ENCODE measurements at places on chromosomes 3 and 15.

GRCh38 chr3:50345586-50346234 is at the start of gene ZMYND10:
ZMYND10 (minus strand) TSS chr3:50345732; CDS start chr3:50345579, 153 bp downstream.
- peak; percentile 42 for DNase-seq

- DNase-seq, result no peak
Measured at GRCh38 chr3:37032961-37033360, 39.6 kb downstream of the MLH1 start.

GRCh38 chr3:168581771-168582225 is 486.1 kb upstream of the GOLIM4 start:
- DNase-seq, result no peak

DNA sequence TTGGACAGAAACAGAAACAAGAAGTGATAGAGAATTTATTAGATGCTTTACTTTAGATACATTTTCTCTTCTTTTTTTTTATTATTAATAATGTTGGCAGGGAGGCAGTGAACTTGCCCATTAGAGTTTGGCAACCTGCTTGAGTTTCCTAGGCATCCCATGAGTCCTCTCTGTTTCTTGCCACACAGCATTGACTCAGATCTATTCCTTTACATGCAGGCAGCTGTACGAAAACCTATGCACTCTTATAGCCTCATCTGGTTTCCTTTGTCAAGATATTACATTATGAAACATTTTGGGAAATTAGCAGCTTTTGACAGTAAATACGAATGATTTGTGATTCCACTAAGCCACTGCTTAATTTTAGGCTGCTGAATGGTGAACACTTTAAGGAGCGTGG is 23.3 kb downstream of the IL1RAP start:
- no peak for DNase-seq

GRCh38 chr3:77835921-77836320 is 796.0 kb downstream of the ROBO2 start:
- DNase-seq, result peak; percentile 53

GRCh38 chr15:73367624-73368300 is 996 bp downstream of the HCN4 start:
- no peak for DNase-seq

GRCh38 chr3:4990069-4990468 is 10.8 kb downstream of the BHLHE40 start:
- peak; percentile 42 for DNase-seq

GRCh38 chr15:81473946-81474345 is 99.9 kb upstream of the TMC3 start:
- no peak for DNase-seq

DNA sequence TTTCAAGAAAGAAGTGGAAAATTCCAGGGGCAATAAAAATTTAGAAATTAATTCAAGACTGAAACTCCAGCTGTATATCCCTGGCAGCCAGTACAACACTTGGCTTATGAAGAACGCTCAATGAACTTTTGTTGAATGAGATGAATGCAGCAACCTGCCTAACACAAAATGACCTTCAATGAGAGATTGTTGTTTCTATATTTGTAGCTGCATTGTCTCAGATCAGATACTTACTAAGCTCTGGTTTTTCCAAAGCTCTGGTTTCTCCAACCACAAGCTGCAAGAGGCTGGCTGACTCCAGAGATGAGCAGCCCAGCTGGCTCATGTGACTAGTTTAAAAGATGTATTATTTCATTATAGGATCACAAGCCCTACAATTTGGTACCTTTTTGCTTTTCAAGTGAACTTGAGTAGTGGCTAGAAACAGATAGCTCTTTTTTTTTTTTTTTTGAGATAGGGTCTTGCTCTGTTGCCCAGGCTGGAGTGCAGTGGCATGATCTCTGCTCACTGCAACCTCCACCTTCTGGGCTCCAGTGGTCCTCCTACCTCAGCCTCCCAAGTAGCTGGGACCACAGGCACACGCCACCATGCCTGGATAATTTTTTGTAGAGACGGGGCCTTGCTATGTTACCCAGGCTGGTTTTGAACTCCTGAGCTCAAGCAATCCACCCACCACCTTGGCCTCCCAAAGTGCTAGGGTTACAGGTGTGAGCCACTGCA is 57.4 kb downstream of the UMPS start:
- DNase-seq, result peak; percentile 66

DNA sequence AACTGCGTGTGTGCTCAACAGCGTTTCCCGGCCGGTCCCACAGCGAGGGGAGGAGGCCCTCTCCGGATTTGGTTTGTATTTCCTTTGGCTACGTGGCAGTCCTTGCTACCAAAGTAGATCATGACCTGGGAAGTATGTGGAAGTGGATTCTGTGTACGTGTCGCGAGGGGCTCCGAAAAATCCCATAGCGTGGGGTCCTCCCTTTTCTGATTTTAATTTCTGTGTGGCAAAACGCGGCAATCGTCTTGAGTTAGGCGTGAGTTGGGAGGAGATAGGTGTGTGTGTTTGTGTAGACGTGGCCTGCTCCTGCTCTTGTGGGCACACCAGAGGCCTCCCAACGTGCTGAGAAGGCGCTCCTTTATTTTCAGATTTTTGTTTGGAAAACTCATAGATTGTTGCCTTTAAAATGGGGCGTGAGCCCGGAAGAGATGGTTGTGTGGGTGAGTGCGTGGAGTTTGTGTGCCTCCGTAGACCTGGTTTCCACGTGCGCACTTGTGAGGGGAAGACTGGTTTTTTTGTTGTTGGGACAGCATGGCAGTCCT is 1.2 kb downstream of the TRIM71 start:
- no peak for DNase-seq

DNA sequence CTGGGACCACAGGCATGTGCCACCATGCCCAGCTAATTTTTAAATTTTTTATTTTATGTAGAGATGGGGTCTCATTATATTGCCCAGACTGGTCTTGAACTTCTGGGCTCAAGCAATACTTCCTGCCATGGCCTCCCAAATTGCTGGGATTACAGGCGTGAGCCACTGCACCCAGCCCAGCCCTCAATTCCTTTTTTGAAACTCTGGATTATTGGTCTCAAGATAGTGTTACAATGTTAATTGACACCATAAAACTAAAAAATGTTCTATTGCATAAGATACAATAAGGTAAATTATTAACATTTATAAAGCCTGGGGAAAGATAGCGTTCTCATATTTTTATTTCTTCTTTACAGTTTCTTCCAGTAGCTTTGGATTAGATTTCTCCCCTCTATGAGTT is 3.9 kb upstream of the NFKBIZ start:
- DNase-seq, result no peak

All from choroid plexus epithelial cell (primary cell).